ENCODE measurements at places on chromosomes 3 and 15.

GRCh38 chr3:47978386-47978785 lies 37.8 kb downstream of the MAP4 start:
- DNase-seq = no peak

DNA sequence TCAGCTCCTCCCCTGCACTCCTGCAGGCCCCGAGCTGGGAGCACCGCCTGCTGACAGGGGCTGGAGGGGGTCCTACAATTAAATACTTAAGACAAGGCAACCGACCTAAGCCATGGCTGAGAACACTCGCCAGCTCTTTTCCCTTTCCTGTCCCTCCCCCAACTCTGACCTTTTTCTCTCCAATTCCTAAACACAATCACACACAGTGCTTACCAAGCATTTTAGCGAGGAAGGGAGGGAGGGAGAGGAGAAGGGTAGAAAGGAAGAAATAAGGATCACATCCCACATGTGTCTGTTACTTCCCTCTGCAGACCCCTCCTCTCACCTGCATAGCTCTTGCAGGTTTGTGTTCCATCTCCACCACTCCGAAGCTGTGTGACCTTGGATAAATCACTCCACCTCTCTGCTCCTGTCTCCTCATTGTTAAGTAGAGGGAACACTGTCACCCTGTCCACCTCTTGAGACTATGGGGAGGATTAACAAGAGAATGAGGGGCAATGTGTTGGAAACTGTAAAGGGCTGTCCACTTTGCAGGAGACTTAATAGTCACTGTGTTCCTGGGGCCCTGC lies 63.6 kb downstream of the CYP11A1 start:
- DNase-seq = no peak

DNA sequence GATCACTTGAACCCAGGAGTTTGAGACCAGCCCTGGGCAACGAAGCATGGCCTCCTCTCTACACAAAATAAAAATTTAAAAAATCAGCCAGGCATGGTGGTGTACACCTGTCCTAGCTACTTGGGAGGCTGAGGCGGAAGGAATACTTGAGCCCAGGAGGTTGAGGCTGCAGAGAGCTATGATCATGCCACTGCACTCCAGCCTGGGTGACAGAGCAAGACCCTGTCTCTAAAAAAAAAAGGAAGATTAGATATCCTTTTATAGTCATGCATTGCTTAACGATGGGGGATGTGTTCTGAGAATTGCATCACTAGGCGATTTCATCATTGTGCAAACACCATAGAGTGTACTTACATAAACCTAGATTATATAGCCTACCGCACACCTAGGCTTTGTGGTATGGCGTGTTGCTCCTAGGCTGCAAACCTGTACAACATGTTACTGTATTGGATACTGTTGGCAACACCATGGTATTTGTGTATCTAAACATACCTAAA lies 12.6 kb downstream of the ALAS1 start:
- DNase-seq = no peak

GRCh38 chr3:54570008-54570407 lies 357.9 kb downstream of the LRTM1 start:
- no peak for DNase-seq

GRCh38 chr15:42385206-42385979 lies 26.1 kb downstream of the CAPN3 start:
- DNase-seq = no peak

DNA sequence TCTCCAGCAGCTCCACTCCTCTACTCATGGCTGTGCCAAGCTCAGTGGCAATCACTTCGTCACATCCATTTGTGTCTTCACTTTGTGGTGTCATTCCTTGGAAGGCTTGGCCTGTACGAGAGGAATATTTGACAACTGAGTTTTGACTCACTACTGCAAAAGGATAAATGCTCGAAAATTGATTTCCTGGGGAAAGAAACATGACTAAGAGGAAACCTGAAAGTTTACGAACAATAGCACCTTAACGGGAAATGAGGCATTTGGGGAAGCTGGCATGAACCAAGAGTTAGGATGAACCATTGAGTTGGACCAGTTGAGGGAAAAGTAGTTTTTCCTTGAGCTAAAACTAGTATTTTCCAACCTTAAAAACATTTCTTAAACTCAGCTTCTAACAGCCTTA lies 74.2 kb upstream of the ABHD17C start:
- no peak for DNase-seq

GRCh38 chr15:72785432-72785831 lies 1.9 kb upstream of the ADPGK start:
- DNase-seq = peak; percentile 51

DNA sequence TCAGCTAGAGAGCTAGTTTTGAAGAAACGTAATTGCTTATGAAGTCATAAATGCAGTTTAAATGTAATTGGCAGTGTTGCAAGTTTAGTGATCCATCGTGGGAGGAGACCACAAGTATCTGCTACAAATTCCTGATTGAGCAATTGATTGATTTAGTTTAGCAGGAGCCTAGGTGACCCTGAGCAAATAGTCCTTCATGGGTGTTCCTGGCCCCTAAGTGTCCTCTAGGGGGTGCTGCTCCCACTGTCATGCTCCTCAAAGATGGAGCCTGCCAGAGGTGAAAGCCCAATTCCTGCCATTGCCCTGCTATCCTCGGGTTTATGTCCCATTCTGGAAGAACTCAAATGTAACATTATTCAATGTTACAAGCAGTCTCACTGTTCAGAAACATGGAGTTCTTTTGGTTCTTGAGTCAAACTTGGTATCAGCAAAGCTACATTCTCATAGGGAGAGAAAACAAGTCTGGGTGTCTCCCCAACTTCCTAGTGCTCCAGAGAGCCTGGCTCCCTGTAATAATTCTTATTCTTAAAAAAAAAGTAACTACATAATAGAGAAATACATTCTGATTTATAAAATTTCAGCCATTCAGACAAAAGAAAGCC lies 29.8 kb upstream of the SENP5 start:
- no peak for DNase-seq

- DNase-seq = peak; percentile 52
These were observed 35.4 kb upstream of the SPRED1 start for GRCh38 chr15:38217191-38217595.

DNA sequence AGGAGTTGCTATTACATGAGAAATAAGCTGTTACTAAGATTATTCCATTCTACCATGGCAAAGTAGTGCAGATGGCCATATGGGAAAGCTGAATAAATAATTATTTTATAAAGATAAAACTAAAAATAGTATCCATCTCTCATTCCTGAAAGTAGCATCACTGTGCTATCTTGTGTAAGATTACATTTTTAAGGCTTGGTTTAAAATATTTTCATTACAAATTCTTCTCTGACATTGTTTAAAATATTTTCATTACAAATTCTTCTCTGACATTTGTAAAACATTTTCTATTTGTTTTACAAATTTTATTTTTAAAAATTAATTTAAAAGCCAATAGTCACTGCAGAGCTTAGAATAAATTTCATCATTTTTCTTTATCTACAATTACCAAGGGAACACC lies 665.5 kb upstream of the NAALADL2 start:
- no peak for DNase-seq

- DNase-seq = no peak
These were observed 9.3 kb downstream of the CFAP92 start for GRCh38 chr3:128984596-128984995.

DNA sequence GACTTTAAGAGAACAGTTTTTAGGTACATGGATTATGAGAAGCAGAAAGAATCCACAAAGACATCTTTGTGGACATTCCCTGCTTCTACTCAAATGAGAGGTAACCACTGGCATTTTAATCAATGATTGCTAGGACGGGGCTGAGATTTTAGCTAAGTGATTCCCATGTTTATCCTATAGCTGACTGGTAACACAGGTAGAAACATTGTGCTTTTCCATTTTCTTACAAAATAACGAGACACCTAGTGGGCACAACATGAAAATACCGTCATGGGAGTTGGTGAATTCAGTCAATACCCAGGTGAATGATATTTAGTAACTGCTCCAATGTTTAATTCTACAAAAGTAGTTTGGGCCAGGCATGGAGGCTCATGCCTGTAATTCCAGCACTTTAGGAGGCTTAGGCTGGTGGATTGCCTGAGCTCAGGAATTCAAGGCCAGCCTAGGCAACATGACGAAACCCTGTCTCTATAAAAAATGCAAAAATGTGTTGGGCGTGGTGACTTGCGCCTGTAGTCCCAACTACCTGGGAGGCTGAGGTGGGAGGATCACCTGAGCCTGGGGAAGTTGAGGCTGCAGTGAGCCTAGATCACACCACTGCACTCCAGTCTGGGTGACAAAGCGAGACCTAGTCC lies 37.2 kb upstream of the DENND4A start:
- no peak for DNase-seq

DNA sequence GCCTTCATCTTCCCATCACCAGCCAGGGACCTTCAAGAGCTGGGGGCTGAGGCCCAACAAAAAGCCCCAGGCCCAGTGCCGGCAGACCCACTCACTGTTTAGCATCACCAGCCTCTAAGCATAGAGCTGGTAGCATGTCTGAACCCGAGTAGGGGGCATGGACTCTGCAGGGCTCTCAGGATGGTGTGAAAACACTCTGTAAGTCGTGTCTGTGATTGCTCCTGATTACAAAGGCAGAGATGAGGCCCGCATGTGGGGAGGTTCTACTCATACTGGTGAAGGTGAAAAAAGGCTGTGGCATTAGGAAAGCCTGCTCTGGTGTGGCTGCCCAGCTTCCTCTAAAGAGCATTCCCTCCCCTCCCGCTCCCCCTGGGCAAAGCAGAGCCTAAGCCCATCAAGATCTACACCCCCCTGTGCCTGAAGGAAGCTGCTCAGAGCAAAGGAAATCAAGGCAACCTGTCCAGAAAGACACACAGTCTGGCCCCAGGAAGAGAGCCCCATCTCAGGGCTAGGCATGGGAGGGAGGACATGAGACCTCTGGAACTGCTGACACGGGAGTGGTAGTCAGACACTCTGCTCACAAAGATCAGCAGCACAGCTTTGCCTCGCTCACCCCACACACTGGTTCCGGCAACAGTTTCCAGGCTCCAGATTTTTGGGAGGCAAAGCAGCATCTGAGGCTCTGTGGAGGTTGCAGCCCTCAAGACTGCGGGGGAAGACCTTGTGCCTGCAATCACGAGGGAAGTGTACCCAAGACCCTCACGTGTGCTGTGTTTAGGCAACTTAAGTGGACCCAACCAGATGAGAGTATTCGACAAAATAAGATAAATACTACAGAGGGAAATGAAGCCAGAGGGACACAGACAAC lies 36.7 kb downstream of the CCDC12 start:
- DNase-seq = no peak

DNA sequence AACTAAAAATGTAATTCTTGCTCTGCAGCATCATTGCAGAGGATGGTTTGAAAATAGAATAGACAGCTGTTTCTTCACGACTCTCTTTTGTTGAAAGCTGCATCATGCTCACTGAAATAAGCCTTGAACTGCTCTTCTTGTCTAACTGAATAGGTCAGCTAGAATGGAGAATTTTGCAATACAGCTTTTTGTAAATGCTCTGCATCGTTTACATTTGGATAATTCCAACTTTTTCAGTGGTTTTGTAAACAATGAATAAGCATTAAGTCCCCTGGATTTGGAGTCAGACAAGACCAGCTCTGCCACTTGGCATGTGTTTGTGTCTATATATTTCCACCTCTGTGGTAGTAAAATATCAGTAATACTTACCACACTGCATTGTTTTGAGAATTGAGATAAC lies 95.2 kb downstream of the PLSCR2 start:
- DNase-seq = no peak

DNA sequence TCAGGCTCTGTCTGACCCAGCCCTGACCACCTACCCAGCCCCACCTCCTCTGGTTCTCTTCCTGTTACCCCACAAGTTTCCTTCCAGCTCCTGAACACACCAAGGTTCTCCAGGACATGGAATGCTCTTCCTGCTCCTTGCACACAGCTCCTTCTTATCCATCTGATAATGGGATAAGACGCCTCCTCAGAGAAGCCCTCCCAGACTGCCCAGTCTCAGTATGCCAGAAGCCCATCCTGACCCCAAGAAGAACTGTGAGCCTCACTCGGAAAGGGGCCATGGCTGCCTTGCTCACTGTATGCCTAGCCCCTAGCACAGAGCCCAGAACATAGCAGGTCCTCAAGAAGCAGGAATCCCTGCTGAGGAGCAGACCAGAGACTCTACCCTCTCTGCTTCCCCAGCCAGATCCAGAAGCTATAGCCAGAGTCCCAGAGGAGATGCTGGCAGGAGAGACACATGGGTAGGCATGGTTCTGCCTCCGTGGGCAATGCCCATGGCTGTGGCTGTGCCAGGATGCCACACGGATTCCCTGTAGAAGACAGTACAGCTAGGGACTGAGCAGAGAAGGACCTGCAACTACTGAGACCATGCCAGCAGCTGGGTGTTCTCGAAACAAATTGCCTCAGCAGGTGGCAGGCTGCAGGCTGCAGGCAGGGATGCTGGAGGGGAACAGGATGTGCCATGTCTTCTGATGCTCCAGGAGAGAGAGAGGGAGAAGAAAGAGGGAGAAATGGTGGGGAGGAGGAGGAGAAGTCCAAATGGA lies 74.0 kb upstream of the LINGO1 start:
- no peak for DNase-seq
